Activated T-helper 1 cell treated with anti-CD3 and anti-CD28 coated beads, Interleukin-2, amount 50 U/mL, for 16 hours (primary cell): ENCODE measurements at places on chromosomes 1 and 21.

- DNase-seq, result no peak
These were observed 14.4 kb upstream of the ERVH48-1 start for GRCh38 chr21:42939582-42940413.

- DNase-seq, result peak; percentile 64
These were observed 59.3 kb downstream of the MAN1C1 start for GRCh38 chr1:25675729-25676476.

GRCh38 chr1:201906336-201906735, 17.6 kb downstream of the SHISA4 start:
- no peak for DNase-seq

DNA sequence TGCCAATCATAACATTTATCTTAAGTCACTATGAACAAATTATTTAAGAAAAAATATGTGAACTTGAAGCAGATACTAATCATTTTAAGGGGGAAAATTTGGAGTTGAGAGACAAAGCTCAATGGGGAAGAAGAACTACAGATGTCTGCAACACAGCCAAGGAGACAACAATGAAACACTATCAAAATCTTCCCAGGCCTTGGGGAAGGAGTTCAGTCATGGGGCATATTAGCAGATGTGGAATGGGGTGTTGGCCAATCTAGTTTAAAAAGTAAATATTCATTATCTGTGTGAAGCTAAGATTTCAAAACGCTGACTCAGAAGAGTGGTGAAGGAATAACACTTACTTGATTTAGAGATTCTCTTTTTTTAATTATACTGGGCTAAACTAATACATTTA, 671.6 kb upstream of the ZP4 start:
- DNase-seq, result no peak

- no peak for DNase-seq
These were observed 8.2 kb upstream of the MTFR1L start for GRCh38 chr1:25811384-25812082.

DNA sequence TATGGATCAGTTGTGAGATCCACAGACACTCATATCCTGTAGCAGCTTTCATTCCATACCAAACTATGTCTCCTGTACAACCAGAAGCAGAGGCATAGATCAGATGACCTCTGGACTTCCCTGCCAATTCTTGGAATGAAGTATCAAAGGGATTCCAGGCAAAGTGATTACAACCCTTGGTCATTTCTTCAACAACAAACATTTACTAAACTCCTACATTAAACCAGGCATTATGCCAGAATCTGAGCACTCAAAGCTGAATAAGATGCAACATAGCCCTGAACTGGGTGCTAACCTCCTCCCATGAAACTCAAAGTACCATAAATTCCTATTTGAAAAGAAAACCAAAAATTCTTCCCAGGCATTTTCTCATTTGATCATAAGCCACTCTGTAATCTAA, 121.2 kb upstream of the SGIP1 start:
- DNase-seq, result no peak

DNA sequence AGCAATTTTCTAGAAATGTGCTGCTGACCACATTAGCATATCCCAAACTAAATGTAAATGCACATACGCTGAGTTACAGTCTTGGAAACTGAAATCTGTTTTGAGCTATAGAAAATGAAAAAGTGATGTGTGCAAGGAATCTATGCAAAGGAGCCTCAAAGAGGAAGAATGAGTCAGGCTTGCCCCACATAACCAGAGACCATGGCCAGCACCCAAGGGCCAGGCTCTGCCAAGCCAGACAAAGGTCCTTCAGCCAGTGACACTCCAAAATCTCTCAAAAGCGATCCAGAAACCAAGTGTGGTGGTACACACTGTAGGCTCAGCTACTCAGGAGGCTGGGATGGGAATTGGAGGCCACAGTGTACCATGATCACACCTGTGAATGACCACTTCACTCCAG, 195.2 kb downstream of the TOMM20 start:
- no peak for DNase-seq

DNA sequence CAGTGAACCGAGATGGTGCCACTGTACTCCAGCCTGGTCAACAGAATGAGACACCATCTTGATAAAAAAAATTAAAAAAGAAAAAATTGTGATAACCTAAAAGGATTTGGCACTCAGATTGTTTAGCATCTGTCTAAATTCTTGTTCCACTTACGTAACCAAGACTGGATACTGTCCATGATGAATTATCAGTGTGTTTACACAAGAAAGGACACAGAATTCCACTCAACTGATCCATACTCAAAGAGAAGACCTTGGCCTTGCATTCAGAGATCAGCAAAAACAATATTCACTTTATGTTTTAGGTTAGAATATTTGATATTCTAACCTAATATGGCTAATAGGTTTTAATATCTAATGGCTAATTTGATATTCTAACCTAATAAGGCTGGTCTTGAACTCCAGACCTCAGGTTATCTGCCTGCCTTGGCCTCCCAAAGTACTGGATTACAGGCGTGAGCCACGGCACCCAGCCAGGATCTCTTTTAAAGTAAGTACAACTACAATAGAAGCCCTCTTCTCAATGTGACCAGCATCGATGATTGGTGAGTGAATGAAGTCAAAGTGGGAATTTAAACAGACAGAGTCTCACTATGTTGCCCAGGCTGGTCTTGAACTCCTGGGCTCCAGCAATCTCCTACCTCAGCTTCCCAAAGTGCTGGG, 43.1 kb upstream of the COX20 start:
- DNase-seq, result no peak

DNA sequence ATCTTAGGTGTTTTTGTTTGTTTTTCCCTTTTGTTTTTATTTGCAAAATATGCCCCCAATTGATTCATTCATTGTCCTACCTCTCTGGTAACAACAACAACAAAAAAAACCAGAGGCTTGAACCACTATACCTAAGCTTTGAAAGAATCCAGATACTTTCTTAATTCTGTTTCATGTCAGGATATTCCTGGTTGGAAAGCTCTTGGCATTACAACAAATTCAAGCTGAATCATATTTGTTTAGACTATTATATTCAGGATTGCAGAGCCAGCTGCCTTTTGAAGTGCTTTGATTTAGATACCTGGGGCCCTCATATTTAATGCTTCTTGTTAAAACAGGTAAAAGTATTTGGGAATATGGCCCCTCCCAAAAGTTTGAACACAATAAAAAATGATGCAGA, 22.9 kb upstream of the ZNF326 start:
- no peak for DNase-seq

GRCh38 chr1:86357796-86358195, 38.3 kb downstream of the ODF2L start:
- DNase-seq, result no peak

DNA sequence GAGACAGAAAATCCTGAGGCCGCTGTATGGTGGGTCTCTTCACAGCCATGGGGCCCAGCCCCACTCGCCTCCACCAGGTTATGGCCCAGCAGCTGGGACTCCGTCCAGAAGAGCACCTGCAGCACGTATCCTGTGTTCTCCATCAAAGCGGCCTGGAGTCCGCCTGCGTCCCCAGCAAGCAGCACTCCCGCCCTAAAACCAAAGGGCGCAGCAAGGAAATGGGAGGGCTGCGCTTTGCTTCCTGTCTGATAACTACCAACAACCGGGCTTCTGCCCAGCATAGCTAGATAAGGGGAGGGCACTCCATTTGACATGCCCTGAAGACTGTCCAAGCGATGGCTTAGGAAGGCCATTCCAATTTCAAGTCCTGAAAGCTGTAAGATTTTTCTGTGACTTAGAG, 119.9 kb downstream of the KCNJ15 start:
- no peak for DNase-seq

DNA sequence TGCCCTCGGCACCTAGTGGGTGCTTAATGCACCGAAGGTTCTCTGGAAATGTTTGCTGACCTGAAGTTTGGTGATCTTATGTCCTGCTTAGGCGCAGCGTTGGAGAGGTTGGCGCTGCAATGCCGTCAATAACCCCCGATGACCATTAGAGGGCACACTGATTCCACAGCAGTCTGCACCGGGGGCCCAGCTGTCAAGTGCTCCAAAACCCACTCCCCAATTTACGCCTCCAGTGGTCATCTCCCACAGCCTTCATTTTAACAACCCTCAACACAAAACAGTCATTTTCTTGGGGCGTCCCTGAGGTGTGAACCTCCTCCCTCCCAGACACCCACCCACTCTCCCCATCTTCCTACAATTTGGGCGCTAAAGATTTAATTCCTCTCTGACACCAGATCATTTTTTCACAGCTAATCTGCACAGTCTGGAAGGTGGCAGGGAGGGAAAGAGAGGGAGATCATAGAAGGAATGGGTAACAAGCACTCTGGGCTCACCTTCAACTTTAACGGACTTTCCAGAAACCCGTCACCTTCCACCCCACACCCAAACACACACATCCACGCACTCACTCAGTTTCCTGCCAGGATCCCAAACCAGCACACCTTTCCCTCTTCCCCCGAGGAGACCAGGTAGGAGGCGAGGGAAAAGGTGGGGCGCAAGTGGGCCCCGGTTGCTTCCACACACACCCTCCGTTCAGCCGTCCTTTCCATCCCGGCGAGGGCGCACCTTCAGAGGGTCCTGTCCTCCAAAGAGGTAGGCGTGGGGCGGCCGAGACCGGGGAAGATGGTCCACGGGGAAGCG, 570 bp upstream of the NPR1 start:
- DNase-seq, result no peak

DNA sequence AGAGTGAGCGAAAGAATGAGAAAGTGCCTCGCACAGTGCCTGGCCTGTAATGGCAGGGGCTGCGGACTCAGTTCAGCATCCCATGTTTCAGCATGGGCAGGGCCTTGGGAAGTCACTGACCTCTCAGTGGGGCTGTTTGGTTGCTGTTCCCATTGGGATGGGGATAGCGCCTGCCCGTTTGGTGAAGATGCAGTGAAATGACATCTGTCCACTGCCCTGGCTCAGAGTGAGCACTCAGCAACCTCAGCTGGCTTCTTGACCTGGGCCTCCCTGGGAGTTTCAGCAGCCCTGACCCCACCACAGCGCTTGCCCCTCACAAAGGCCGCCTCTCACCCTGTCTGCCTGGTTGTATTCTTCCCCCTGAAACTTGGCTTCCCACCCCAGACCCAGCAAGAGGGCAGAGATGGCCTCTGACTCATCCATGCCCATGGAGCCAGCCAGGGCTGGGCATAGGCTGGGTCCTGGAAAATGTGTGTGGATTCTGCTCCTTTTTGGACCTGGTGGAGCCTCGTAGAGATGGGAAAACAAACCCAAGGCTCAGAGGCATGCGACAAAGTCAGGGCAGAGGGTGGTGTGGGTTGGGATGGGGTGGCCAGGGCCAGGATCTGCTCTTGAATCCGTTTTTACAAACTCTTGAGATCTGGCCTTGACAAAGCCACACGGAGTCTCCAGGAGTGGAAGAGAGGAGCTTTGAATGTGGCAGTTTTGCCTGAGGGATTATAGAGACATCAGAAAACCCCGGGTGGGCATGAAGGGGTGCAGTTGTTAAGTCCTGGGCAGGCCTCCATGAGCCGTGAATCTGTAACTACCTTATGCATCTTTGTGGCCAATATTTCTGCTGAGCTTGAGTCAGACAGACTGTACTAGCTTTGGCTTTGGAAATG, 1.2 kb downstream of the XKR8 start:
- no peak for DNase-seq

GRCh38 chr1:119515221-119515620, 8.2 kb downstream of the HSD3B1 start:
- DNase-seq, result no peak

DNA sequence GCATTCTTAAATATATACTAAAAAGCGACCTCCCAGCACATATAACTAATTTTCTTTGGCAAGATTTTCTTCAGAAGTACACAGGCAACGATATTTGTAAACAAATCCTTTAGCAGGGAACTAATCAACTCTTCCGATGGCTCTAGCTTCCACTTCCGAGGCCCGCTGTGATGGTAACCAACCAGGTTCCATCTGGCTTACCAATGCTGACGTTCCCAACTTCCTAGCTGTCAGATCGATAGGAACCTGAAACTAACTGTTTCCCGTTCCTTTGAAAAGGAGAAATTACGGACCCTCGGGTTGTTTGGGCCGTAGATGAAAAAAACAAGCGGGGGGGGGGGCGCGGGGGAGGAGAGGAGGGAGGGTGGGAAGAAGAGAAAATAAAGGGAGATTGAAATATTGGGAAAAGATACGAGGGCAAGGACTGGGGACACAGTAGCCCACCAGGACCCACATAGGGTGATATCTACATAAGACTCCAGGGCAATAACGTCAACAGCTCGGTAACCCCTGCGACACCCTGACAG, 513 bp downstream of the GTF2B start:
- no peak for DNase-seq

DNA sequence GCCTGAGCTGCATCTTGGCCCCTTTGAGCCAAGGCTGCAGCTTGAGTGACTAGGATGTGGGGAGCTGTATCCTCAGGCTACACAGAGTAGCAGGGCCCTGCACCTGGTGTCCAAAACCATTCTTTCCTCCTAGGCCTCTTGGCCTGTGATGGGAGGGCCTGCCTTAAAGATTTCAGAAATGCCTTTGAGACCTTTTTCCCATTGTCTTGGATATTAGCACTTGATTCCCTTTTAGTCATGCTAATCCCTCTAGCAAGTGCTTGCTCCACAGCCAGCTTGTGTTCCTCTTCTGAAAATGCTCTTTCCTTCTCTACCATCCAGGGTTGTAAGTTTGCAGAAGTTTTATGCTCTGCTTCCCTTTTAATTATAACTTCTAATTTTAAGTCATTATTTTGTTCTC, 21.7 kb upstream of the KIRREL1 start:
- no peak for DNase-seq

DNA sequence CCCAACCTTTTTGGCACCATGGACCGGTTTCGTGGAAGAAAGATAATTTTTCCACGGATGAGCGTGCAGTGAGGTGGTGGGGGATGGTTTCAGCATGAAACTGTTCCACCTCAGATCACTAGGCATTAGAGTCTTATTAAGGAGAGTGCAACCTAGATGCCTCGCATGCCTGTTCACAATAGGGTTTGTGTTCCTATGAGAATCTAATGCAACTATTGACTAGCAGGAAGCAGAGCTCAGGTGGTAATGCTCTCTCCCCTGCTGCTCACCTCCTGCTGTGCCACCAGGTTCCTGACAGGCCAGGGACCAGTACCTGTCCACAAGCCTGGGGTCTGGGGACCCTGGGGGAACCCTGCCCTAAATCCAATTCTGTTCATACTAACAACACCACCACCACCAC, 377.8 kb downstream of the OLFM3 start:
- no peak for DNase-seq

GRCh38 chr21:27743971-27744564, 777.2 kb upstream of the ADAMTS5 start:
- no peak for DNase-seq

GRCh38 chr21:25428537-25428936, 178.7 kb downstream of the MRPL39 start:
- no peak for DNase-seq

- DNase-seq, result no peak
These were observed 82.1 kb upstream of the F3 start for GRCh38 chr1:94623560-94624148.
